ENCODE measurements at places on chromosomes 2 and 18. TPM values are rescaled to one million over a fixed set of nuclear protein-coding genes. Genes with fewer than 3 reads are reported as not detected.

DNA sequence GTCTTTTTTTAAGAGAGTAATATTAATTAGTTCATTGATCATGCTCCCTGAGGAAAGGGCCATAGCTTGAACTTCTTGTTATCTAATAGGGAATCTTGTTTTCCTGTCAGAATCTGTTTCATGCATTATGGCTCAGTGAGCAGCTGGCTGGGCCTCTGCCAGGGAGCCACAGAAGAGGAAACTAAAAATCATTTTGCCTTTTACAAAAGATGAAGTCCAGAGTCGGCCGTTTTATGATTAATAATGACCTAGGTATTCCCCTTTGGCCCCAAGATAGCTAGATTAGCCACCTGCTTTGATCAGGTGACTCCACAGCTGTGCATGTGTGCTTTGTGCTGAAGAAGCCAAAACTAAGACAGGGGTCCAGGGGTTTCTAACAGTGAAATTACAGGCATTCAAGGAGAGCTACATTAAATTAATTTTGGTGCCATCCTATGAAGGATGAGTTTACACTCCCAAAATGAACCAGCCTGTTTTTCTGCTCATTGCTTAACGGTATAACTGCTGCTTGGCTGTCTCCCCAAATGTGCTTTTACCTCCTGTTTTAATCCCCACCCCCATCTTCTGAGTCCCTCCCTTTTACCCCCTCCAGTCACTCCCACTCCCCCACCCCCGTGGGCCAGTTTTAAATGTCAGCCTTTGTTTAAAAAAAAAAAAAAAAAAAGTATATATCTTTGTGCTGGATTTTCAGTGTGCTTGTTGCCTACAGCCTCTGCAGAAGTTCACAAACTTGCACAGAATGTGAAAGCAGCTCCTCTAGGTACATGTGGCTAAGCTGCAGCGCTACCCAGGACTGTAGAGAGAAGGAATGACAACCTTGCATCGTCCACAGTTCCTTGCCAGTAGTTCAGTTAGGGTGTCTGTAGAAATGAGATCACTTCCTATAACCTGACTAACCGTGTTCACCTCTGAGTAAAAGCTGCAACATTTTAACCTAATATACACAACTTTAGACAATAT is 93.1 kb downstream of the CABLES1 start:
- DNase-seq: no peak

DNA sequence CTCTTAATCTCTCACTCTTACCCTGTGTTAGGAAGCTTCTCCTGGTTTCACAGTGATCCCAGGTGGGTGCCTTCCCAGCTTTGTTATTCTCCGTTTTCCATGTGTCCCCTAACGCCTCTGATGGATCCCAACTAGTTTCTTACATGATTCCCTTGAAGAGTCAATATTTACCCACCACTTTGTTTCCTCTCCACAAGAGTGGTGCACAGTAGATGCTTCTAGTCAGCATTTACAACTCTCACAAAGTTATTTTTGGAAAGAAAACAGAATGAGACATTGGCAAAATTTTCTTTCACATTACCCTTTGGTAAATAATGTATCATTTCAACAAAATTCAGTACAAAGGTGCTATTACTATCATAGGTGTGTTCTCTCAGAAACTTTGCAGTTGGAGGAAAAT is 1611.1 kb upstream of the ZEB2 start:
- no peak for DNase-seq

LYG2 gene
- total RNA-seq: not detected

DNA sequence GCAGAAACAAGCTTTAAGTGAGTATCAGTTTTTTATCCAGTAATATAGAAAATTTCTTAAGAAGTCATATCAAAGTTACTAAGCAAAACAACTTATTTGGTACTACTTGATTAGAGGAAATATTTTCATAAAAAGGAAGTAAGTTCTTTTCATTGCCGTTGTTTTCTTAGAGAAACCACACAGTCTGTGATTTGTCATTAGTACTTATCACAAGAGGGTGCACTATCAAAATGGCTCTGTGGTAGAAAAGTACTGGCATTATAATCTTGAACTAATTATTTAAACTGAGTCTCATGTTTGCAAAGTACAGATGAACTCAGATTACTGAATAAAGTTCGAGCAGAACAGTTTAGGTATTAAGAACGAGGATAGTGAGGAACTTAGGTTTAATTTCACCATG is 93.4 kb downstream of the IKZF2 start:
- no peak for DNase-seq

GRCh38 chr2:3490191-3491170 is 28.9 kb downstream of the ADI1 start:
- DNase-seq: peak; percentile 71

- DNase-seq: no peak
Measured at GRCh38 chr2:25499157-25499556, 157.4 kb upstream of the DNMT3A start.

CRACDL gene
- total RNA-seq: 3.3 TPM

EVX2 gene
- not detected for total RNA-seq

GRCh38 chr18:55452123-55452611 is 135.8 kb downstream of the TCF4 start:
- no peak for DNase-seq

- no peak for DNase-seq
Measured at GRCh38 chr18:73168236-73168635, 300.4 kb upstream of the NETO1 start.

GRCh38 chr18:49901862-49902340 is 88.6 kb upstream of the ACAA2 start:
- DNase-seq: no peak

Data from cardiac septum (tissue), 1 donor.